ENCODE measurements at places on chromosomes 6 and 20. TPM values are rescaled to one million over a fixed set of nuclear protein-coding genes. Genes with fewer than 3 reads are reported as not detected.

DNA sequence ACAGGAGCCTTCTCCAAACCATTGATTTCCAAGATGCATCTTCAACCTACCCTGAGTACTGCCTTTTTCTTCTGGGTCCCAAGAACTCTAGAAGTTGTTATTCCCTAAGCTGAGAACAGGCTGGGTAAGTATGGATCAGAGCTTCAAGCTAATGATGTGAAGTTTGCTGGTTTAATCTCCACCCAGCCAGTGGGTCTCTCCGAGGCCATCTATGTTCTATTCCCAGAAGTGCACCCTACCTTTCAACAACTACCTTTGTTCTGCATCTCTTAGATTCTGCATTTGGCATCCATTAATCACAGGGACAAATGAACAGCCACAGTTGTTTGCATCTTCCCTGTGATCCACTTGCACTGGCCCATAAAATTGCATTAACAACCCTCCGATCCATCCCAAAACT is 246.2 kb downstream of the HIVEP2 start:
- H3K4me1 ChIP-seq = peaks cover 5% of the 10 kb centered on the region
- H3K27me3 ChIP-seq = no peaks in the 10 kb centered on the region
- no peak for DNase-seq
- no peak overlapping the region for H3K4me3 ChIP-seq

DNA sequence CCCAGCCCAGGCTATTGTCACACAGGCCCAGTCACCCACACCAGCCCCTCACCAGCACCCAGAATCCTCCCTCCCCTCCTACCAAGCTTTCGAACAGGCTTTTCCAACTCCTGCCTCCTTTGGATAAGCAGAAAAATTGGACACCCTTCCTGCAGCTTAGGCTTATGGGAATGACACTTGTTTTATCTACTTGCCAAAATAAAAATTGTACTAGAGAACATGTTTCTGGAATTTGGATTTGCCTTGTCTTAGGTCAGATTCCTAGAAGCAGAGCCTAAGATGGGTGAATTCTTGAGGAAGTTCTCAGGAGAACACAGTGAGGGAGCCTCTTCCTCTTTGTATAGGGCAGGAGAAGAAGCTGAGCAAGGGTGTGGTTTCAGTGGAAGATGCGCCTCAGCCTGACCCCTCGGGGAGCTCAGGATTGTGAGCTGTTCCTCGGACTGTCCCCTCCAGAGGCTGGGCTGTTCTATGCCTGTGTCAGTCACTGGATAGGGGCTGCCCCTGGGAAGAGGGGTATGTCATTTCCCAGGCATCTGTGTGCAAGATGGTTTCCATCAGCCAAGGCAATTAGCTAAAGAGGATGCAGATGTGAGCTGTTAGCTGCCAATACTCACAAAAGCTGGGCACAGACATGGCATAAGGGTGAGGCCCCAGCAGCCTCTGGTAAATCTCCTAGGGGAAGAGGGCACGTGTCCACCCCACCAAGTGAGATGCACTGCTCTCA is 33.9 kb downstream of the ITPR3 start:
- H3K27me3 ChIP-seq = no peaks in the 10 kb centered on the region
- no peak overlapping the region for H3K4me3 ChIP-seq
- DNase-seq = no peak
- no peak overlapping the region for H3K27ac ChIP-seq
- H3K4me1 ChIP-seq = no peaks in the 10 kb centered on the region

GRCh38 chr6:137162692-137163306 is 10.6 kb downstream of the IL22RA2 start:
- no peaks in the 10 kb centered on the region for H3K4me1 ChIP-seq
- no peak for DNase-seq
- H3K4me3 ChIP-seq = no peak overlapping the region
- H3K27ac ChIP-seq = no peak overlapping the region
- H3K27me3 ChIP-seq = no peaks in the 10 kb centered on the region

DNA sequence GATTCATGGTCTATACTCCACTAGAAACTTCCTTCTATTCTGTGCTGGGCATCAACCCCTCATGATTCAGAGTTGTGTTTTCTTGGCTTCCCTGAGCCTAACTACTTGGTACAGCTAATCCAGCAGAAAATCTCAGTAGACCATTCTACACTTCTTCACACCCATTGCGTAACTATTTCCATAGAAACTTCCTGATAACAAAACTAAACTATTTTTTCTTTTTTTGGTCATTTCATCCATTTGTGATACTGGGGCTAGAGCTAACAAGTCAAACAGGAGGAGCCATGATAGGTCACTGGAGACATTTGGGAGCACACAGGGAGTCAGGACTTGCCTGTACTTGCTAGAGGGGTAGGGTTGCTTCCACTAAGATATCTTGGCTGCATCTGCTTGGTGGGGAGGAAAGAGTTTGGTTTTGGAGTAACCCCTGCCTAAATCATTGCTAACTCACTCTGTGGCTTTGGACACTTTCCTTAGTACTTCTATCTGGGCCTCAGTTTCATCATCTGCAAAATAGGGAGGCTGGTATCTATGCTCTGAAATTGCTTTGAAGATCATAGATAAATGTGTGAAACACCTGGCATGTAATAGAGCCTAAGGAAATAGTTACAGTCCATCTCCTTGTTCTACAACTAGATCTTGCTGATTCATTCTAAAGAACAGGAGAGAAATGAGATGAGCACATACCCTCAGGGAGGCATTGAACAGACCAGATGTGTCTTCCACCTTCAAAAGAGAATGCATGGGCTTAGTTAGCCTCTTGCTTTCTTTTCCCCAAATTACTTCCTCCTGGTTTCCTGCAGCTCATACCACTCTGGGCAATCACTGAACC is 127.9 kb upstream of the ADGRF1 start:
- H3K4me1 ChIP-seq = peaks cover 3% of the 10 kb centered on the region
- DNase-seq = no peak
- H3K27me3 ChIP-seq = no peaks in the 10 kb centered on the region
- no peaks in the 10 kb centered on the region for H3K36me3 ChIP-seq

- H3K4me3 ChIP-seq = no peak overlapping the region
- H3K36me3 ChIP-seq = no peaks in the 10 kb centered on the region
- DNase-seq = no peak
- H3K4me1 ChIP-seq = no peaks in the 10 kb centered on the region
- no peaks in the 10 kb centered on the region for H3K27me3 ChIP-seq
These were observed 2.0 kb downstream of the CST5 start for GRCh38 chr20:23877524-23877923.

GRCh38 chr20:62529896-62530642 is 54.3 kb upstream of the GATA5 start:
- peak overlapping the region; percentile 34 for H3K27ac ChIP-seq
- H3K36me3 ChIP-seq = no peaks in the 10 kb centered on the region
- H3K4me1 ChIP-seq = peaks cover 18% of the 10 kb centered on the region
- H3K27me3 ChIP-seq = no peaks in the 10 kb centered on the region
- H3K4me3 ChIP-seq = no peak overlapping the region
- no peak for DNase-seq

RTF2 gene
- total RNA-seq = 83.1 TPM

IL17F gene
- total RNA-seq = not detected
